ENCODE measurements at places on chromosomes 2 and 18.
A peak's percentile ranks its signal among the peaks of the same experiment; 100 is the strongest.

GRCh38 chr2:109457366-109457765 is 156.4 kb downstream of the SEPTIN10 start:
- no peak for DNase-seq

- no peak for DNase-seq
These were observed 172.5 kb downstream of the AGAP1 start for GRCh38 chr2:235666213-235666781.

- DNase-seq, result no peak
These were observed 420.6 kb downstream of the CMPK2 start for GRCh38 chr2:6445156-6445555.

DNA sequence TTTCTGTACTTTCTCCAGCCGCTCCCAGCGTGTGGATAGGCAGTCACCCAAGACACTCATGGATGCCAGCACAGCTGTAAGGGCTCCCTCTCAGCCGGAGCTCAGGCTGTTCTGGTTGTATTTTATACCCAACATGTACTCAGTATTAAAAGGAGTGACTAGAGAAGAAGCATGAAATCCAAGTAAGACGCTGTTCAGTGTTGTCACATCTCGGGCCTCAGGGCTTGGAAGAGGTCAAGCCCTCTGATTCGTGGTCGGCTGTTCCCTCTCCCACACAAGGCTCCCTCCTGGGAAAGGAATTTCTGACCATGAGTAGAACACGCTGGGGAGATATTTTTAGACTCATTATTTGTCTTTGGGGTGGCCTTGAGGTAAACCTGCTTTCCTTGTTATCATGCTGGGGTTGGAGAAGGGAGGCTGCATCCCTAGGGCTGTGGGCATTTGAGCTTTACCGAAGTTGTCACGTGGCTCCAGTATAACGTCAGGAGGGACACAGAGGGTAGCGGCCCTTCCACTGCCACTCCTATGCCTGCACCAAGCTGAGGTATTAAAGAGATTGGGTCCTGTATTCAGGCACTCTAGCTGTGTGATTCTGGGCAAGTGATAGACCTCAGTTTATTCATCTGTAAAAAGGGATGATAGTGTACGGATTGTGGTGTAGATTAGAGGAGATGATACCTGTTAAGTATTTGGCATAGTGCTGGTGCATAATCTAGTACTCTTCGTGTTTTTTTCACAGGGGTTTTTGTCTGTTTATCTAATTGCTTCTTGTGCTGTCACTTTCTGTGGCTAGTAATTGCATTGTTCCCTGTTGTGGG is 34.1 kb downstream of the HK2 start:
- DNase-seq, result no peak

GRCh38 chr2:241686324-241686649 is 328 bp downstream of the DTYMK start:
- peak; percentile 26 for DNase-seq

DNA sequence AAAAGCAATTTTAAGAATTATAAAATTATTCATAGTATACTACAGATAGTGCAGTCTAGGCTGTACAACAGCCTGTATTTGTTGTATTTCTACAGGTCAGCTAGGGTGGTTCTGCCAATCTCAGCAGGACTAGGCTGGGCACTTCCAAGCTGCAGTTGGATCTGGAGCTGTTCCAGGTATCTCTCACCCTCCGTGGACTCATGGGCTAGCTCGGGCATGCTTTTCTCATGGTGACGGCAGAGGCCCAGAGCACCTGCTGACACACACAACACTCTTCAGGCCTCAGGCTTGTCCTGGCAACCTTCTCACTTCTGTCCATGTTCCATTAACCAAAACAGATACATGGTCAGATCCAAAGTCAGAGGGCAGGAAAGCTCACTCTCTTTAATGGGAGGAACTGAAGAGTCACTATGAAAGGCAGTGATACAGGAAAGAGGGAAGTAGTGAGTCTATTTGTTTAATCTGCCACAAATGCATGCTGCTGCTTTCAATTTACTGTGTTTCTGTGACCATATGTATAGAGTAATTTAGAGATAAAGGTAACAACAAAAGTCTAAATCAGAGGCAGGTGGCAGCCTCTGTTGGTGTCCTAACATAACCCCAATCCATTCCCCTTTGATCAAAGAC is 462.4 kb upstream of the ACVR2A start:
- DNase-seq, result no peak

GRCh38 chr2:144748443-144748842 is 228.5 kb upstream of the ZEB2 start:
- no peak for DNase-seq

- DNase-seq, result no peak
These were observed 180.8 kb upstream of the MMADHC start for GRCh38 chr2:149768320-149768799.

DNA sequence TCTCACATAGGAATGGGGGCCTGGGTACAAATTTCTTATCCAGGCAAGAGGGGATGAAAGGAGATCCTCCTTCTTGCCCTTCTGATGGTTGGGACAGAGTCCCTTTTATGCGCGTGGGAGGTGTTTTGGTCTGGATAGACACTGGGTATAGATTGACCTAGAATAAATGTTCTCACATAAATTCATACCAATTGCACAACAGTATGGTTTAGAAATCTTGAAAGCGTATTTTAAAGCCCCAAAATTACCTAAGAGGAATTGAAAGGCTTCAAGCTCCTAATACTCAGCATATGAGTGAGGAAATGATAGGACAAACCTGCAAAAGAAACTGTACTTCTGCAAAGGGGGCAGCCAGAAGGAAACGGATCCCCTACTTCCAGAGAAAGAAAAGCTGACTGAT is 2.6 kb upstream of the BCL2 start:
- DNase-seq, result no peak

- DNase-seq, result no peak
These were observed 515.5 kb upstream of the MYT1L start for GRCh38 chr2:2846332-2847208.

- DNase-seq, result no peak
These were observed 261.9 kb downstream of the DYSF start for GRCh38 chr2:71715241-71715750.

DNA sequence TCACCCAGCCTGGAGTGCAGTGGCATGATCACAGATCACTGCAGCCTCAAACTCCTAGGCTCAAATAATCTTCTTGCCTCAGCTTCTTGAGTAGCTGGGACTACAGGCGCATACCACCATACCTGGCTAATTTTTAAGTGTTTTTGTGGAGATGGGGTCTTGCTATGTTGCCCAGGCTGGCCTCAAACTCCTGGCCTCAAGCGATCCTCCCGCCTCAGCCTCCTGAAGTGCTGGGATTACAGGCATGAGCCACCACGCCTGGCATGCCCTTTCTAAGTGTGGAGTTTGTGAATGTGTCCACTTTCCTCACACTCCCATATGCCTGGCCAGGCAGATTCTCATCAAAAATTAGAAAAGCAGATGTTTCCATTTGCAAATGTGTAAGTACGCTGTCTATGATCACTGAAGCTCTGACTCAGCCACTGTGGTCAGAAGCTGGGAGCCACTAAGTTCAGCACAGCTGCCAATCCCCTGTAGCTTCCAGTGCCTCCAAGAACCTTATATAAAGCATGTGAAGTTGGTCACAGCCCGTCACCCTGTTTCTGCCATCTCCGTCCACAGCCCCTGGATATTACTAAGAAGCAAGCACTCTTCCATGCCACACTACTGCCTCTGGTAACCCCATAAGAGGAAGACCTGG is 155.4 kb downstream of the FAM210A start:
- DNase-seq, result no peak

DNA sequence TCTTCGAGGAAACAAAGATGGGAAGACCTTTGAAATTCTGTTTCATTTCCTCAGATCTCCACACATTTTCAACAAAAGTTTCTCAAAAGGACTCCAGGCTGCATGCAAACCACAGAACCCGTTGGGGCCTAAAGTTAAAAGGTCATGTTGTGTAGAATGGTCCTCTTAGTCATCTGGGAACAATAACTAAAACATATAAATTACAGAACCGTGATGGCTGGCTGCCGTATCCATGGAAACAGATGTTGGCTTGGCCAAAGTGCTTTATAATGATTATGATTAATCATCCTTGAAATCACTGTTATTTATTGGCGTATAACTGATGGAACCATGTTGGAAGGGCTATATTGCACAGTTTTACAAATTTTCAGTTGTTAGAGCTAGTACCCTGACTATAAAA is 182.8 kb upstream of the CRIM1 start:
- no peak for DNase-seq

DNA sequence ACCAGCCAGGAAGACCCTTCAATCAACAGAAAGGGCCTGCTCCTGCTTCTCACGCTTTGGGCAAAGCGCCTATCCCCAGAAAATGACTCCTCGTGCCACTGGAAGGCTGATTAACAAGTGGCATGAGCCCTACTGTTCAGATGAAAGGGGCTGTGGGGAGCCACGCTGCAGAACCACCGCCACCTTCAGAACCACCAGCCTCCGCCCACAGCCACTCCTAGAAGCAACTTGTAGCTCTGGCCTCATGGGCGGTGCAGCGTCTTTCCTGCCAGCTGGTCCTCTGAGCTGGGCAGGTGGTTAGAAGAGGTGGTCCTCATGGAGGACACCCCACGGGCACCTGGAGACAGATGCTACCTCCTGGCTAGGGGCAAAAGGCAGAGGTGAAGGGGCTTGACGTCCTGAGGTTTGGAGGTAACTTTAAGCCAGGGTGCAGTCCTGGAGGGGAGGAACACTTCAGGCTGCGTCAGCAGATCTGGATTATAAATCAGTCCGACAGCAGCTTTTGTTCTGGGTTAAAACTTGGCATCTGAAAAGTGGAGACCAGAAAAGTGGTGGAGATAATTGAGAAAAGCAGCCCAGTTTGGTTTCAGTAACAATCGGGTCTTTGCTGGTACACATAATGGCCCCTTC is 861 bp upstream of the SEMA4C start:
- DNase-seq, result peak; percentile 64

DNA sequence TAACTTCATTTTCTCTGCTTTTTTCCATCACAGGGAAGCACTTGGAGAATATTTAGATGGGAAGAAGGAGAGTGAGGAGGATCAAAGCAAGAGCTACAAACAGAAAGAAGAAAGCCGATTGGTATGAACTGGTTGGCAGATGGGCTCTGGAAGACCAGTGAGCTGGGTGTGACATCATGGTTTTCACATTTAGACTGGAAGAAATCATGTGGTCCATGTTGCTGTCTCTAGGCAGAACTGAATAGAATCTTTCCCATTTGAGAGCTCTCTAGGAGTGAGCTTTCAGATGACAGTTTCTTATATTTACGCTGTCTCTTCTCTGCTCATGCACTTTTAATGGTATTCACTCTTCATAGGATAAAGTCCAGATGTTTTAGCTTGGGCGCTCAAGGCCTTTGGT is 12.6 kb downstream of the DRC1 start:
- DNase-seq, result no peak

Measured in activated CD4-positive, alpha-beta T cell treated with anti-CD3 and anti-CD28 coated beads, Interleukin-2, amount 50 U/mL, for 48 hours (primary cell).